ENCODE measurements at places on chromosomes 16 and 17. TPM values are rescaled to one million over a fixed set of nuclear protein-coding genes. Genes with fewer than 3 reads are reported as not detected.

GRCh38 chr16:11207646-11208045 lies 48.4 kb downstream of the SOCS1 start:
- DNase-seq: no peak

DRC3 gene
- 5.8 TPM for total RNA-seq

GRCh38 chr17:81923302-81924260 lies 4.0 kb downstream of the MAFG start:
- peak; percentile 85 for DNase-seq

DNA sequence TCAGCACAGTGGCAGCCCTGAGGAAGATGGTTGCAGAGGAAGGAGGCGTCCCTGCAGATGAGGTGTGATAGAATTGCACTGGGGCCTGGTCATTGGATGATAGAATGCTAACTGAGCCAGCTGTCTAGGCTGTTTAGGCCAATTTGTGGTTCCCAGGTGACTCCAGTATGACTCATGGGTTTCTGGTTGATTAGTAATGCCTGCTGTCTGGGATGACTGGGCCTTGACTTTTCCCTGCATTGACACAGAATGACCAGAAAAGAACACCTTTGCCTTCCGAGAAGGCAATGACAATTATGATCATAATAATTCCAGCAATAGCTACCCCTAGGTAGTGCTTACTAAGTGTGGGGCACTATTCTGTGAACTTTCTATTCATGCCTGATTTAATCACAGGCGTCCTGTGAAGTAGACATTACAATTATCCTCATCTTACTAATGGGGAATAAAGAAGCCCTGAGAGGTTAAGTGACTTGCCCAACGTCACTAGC lies 31.5 kb downstream of the USP43 start:
- no peak for DNase-seq

TNFRSF13B gene
- not detected for total RNA-seq

KCNJ16 gene
- total RNA-seq: 10.3 TPM

DNA sequence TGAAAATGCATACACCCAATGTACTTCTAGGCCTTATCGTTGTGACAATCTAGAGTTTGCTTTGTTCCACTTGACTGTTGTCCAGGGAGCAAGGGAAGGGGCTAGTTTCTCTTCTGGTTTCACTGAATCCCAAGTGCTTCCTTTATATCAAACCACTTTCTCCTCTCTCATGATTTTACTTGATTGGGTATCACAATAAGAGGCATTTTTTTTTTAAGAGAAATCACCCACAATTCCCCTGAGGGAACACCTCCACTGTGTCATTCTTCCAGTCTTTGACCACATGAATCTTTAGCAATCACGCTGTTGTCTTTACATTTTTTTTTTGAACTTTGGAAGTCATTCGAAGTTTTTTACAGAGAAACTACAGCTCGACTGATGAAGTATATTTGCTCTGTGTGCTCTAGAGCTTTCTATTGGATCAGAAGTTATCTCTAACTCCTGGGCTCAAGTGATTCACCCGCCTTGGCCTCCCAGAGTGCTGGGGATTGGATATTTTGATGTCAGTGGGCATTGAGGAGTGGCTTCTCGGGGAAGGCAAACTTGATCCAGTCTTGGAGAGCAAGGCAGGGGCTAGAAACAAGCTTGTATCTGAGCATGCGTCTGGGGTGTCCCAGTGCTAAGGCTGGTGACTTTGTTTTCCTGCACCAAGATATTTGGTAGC lies 3.0 kb downstream of the CDH1 start:
- no peak for DNase-seq

GRCh38 chr17:44417553-44417952 lies 28.1 kb upstream of the ITGA2B start:
- DNase-seq: no peak

GRCh38 chr16:82042144-82042543 lies 7.1 kb downstream of the HSD17B2 start:
- no peak for DNase-seq

GRCh38 chr17:75457047-75457654 lies 716 bp downstream of the TMEM94 start:
- peak; percentile 72 for DNase-seq

GRCh38 chr16:31128711-31129567 lies 6.6 kb downstream of the PRSS8 start:
- DNase-seq: no peak

- DNase-seq: no peak
Measured at GRCh38 chr17:27348196-27348595, 54.3 kb downstream of the WSB1 start.

ORAI3 gene
- 21.8 TPM for total RNA-seq

GRCh38 chr16:85326794-85327181 lies 214.5 kb upstream of the CIBAR2 start:
- no peak for DNase-seq

- DNase-seq: no peak
Measured at GRCh38 chr17:61701978-61702377, 111.0 kb upstream of the NACA2 start.

DNA sequence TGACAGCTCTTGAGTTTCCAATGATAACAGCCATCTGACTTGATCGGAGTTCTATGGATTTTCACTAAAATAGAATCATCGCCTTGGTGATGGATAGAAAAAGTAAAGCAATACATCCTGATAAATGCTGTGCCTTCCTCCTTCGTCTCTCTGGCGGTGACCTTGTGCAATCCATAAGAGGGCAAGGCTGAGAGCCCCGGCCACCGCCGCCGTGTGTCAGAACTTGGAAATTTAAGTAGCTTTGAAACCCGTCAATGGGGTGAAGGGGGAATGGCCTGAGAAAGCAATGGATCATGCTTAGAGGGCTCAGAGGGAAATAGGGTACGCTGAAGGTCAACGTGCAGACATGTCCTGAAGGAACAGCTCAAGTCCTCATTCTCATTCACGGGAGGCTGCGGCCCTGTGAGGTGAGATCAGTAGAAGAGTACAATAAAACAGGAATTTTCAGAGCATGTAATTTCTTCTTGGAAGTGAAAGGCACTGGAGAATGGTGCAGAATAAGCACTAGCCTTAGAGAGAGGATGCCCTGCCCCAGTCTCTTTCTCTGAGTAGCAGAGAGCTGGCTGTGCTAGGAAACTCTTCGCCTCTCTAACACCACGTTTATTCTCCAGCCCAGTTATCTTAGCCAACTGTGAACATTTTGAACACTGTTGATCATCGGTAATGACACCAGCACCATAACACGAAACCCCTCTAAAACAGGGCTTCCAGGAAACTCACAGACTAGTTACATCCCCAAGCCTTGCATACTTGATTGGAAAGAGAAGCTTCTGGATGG lies 573.5 kb downstream of the WWOX start:
- no peak for DNase-seq

DNA sequence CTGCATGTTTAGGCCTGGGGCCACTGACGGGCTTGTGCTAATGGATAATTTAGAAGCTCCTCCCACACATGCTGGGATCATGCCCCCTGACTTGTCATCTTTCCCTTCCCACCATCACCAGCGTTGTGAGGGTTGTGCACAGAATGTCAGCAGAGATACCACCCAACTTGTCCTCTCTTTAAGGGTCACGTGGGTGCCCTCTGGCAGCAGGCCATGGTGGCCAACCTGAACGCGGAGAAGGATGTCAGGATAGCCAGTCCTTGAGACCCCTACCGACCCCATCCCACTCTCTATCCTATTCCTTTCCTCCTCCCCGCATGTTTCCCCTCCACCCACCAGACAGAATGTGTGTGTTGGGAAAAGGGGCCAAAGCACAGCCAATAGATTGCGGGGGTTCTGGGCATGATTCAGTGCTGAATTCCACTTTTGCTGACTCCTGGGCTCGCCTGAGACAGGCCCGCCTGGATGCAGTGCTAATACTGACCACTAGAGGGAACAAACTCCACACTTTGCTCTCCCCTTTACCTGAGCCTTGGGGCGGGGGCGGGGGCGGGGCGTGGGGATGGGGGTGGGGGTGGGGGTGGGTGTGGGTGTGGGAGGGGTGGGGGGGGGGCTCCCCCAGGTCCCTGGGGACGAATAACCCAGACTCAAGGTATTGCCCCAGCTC lies at the start of gene GH2:
Gene GH2, minus strand, starts transcription at position 10 of the 667 bp plus-strand sequence. CDS start 143 bp downstream, outside the sequence.
- DNase-seq: no peak

DNA sequence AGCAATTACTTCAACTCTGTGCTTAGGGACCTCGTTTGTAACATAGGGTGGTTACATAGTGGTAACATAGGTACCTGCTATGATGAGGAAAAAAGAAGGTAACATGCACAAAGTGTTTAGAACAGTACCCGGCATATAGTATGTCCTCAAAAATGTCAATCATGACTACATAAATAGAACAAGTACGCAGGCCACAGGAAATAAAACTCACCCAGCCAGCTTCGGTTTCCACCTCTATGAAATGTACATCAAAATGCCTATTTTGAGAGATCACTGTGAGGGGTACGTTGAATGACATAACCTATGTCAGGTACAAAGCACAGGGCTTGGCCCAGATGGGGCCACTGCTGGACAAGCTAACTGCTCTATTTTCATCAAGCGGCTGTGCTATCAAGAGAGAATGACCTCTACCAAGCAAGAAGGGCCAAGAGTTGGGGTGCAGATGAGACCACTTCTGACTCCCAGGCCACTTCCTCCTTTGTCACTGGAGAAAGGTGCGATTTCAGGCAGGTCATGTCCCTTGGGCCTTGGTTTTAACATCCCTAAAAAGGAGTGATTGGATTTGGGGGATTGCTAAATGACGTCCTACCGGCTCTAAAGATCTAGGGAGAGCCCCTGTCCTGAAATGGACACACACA lies 45.4 kb downstream of the WSB1 start:
- no peak for DNase-seq

DNA sequence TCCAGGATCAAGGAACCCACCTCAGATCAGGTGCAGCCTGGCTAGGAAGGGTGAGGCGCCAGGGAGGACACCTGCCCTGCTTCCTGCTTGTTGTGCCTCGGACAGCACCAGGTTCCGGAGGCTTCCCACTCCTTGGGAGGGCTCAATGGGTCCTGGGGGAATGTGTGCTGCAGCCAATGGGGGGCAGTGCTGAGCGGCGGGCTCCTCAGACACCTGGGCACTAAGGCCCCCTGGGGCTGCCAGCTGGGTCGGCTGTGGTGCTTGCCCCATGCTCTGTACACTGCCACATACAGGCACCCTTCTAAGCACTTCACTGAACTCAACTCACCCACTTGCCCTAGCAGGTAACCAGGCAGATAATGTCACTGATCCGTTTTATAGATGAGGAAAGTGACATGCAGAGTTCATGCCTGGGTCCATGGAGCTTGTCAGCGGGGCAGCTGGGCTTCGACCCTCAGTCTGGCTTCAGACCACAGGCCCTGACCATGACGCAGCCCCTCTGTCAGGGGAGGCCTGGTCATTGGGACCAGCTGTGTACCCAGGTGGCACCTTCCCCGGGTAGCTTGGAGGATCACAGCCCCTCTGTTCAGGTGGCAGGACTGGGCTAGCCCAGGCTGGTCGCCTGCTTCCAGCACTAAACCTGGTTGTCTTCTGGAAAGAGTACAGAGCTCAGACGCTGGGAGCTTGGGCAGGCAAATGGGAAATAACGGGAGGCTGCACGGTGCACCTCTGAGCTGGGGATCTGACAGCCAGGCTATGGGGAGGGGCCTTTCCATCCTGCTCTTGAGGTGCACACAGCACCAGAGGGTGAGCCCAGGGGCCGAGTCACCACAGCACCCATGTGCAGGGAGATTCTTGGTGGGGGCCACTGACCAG lies 8.2 kb downstream of the FN3K start:
- DNase-seq: no peak

CDRT15L2 gene
- not detected for total RNA-seq

DNA sequence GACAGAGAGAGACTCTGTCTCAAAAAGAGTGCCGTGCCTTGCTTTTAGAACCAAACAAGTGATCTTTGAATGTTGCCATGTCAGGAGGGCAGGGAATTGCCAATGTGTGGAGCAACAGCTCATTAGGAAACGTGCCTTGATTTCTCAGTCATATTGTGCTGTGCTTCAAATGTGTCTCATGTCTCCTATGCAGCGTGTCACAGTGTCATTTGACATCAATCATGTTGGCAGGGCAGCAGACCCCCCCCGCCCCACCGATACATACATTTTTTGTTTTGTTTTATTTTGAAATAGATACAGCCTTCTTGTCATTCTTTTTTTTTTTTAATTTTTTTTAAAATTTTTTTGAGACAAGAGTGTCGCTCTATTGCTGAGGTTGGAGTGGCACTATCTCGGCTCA lies 22.1 kb downstream of the MRC2 start:
- DNase-seq: no peak

GRCh38 chr16:24540602-24541210 lies 1.3 kb downstream of the RBBP6 start:
- no peak for DNase-seq

PGP gene
- 11.8 TPM for total RNA-seq

GRCh38 chr17:35763767-35764122 lies 3.1 kb downstream of the C17orf50 start:
- no peak for DNase-seq

GRCh38 chr17:52158450-52159042 lies at the start of gene CA10:
CA10 (minus strand) TSS chr17:52158714.
- no peak for DNase-seq

SCGB1C2 gene
- total RNA-seq: not detected

GRCh38 chr16:54193665-54194333 lies 92.8 kb downstream of the IRX3 start:
- DNase-seq: peak; percentile 81

OR1F1 gene
- not detected for total RNA-seq

DNA sequence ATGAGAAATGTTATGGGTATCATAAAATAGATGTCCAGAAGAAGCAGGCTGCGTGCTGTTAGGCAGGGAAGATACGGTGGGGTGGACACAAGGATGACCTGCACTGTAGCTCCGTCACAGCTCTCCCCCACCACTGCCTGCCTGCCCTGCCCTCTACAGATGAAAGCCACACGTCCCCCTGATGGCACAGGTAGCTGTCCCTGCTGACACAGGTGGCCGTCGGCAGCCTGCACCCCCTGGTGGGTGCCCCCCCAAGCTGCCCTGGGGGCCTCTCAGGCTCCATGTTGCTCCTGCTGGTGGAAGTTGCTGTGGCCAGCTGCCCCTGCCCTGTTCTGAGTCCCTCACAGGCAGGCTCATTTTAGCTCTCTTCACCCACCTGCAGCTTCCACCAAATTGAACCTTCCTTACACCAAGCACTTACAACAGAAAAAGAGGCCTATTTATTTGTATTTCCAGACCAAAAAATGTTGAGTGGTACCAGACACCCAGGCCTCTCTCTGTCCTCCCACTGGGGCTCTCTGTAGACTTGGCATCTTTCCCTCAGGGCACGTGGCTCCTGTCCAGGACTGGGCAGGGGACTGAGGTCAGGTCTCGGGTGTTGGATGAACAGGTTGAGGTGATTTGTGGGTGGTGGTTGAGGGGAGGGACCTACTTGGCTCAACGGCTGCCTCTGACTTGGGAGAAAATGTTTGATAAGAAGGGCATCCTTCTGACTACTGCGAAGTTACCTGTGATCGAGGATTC lies 50.1 kb upstream of the CACNG5 start:
- DNase-seq: no peak

SLC5A10 gene
- total RNA-seq: not detected
